ENCODE measurements at places on chromosomes 11 and 22.

- no peak for DNase-seq
Measured at GRCh38 chr11:79342236-79342635, 98.6 kb downstream of the TENM4 start.

- no peak for DNase-seq
Measured at GRCh38 chr11:79150320-79150719, 290.5 kb downstream of the TENM4 start.

- no peak for DNase-seq
Measured at GRCh38 chr11:119056421-119056999, 495 bp downstream of the HYOU1 start.

- DNase-seq, result no peak
Measured at GRCh38 chr11:70070706-70071105, 7.4 kb upstream of the ANO1 start.

- peak; percentile 83 for DNase-seq
Measured at GRCh38 chr22:37197451-37198257, 9.6 kb upstream of the C1QTNF6 start.

GRCh38 chr22:40108396-40108795 lies 69.3 kb upstream of the TNRC6B start:
- no peak for DNase-seq

GRCh38 chr22:24103301-24103700 lies 78.0 kb upstream of the SUSD2 start:
- no peak for DNase-seq

DNA sequence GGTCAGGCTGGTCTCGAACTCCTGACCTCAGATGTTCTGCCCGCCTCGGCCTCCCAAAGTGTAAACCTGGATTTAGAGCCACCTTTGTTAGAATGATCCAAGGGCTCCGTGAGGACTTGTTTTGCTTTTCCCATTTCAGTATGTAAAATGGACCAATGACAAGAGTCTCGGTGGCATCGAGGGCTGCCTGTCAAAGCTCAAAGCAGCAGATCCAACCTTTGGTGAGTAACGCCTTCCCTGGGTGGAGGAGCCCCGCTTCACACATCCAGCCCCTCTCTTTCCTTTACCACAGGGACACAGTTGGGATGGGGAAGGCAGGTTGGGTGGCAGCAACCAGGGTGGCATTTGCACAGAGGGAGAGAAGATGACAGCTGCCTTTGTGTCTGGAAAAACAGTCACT lies 4.4 kb downstream of the TTC38 start:
- no peak for DNase-seq

DNA sequence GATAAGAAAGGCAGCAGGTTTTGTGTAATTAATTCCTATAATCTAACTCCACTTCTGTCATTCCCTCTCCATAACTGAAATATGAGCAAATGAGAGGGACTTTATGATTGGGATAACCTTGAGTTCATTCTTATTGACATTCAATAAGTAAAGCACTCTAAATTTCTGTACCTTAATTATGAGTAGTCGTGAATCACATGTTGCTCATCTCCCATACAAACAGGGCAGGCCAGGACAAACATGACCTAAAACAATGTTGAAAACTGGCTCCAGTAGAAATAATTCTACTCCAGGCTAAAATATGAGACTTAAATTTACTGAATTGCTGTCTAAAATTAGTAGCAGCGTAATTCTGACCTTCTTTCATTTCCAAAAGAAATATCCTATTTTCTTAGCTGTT lies 505.4 kb downstream of the NELL1 start:
- DNase-seq, result no peak

DNA sequence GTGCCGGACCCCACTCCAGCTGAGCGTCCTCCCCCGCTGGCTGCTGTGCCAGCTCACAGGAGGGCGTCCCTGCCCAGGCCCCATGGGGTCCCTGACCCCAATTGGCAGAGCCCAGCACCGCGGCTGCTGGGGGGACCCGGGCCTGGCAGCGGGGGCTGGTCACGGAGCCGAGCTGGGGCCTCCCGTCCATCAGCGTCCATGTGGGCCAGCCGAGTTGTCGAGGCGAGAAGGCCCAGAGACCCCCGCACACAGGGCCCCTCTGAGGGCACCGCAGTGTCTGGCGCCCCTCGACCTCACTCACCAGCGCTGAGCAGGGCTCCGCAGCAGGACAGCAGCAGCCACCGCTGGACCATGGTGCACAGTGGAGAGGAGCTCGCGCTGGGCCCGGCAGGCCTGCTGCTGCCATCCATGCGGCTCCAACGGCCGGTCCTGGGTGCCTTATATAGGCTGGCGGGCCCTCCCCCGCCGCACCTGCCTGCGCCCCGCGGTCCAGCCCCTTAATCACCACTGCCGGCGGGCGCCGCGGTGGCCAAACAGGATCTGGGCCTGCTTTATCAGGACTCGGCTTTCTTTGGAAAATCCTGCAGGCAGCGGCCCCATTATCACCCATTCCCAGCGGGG lies at the start of gene MUC6:
TSS of gene MUC6 (minus strand) at position 416 of the 621 bp plus-strand sequence. CDS start at position 353, 63 bp downstream.
- DNase-seq, result no peak

DNA sequence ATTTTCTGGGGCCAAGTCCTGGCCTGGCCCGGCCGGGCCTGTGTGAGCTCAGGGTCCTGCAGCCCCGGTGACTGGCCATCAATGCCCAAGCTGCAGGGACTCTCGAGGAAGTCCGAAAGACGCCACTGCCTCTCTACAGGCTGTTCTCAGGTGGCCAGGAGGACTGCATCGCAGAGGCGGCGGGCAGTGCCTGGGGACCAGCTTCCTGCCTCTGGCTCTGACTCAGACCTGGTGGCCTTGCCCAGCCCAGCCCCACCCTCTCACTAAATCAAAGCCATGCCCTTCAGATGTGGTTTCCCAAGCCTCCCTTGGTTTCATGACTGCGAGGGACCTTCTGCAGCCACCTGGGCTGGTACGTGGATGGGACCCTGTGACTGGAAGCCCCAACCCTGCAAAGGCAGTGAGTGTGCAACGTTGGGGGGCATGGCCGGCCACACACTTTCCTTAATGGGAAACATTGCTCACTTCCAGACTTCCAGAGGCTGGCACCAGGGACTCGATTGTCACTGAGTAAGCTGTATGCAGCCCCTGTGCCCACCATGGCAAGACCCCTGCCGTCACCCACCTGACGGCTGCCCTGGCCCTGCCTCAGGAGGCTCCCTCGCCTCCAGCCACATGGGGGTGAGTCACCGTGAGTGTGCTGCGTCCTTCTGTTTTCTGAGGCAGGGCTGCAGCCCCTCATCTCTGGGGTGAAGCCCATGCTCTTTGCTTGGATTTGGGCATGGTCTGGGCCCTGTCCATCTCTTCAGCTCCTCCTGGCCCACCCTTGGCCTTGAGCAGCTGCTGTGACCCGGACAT lies 6.0 kb upstream of the FGF3 start:
- no peak for DNase-seq

GRCh38 chr22:40732999-40733292 lies 53.7 kb downstream of the MCHR1 start:
- DNase-seq, result no peak

- DNase-seq, result peak; percentile 79
Measured at GRCh38 chr22:45413368-45414211, at the start of the genes RIBC2 and SMC1B. RIBC2 (plus strand) TSS chr22:45413693; CDS start chr22:45413887, 194 bp downstream. SMC1B (minus strand) TSS chr22:45413599; CDS start chr22:45413567, 32 bp downstream.

- peak; percentile 62 for DNase-seq
Measured at GRCh38 chr11:35622070-35622469, 3.8 kb downstream of the FJX1 start.

- DNase-seq, result peak; percentile 19
Measured at GRCh38 chr11:124740277-124740882, 638 bp downstream of the NRGN start.

GRCh38 chr11:17764446-17765218 lies 30.1 kb downstream of the KCNC1 start:
- DNase-seq, result no peak

DNA sequence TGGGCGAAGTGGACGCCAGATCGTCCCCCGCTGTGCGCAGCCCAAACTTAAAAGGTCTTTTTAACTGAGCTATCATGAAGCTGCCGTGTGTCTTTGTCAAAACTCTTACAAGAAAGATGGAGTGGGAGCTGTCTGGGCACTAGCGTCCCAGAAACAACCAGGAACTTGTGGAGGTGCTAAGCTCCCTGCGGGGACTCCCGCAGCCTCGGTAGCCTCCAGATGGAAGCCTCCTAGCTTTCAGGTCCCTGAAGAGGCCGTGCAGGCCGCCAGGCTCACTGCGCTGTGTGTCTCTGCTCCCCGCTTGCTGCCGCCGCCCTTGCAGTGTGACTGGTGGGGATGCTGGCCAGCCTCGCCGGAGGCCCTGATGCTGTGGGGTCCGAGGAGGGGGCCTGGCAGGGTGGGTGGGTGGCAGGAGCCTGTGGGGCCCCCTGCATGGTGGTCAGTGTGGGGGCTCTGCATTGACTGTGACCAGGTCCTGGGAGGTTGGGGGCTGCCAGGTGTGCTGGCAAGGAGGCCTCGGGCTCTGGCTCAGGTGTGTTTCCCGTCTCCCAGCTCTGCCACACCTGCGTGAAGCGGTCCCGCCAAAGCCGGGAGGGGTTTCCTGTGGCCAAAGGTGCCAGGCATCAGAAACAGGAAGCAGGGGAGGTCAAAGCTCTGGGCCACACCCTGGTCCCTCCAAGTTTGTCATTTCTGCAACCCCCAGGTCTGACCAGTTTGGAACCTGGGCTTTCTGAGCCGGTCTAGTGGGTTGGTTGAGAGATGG lies 1.2 kb downstream of the TRABD start:
- peak; percentile 29 for DNase-seq

DNA sequence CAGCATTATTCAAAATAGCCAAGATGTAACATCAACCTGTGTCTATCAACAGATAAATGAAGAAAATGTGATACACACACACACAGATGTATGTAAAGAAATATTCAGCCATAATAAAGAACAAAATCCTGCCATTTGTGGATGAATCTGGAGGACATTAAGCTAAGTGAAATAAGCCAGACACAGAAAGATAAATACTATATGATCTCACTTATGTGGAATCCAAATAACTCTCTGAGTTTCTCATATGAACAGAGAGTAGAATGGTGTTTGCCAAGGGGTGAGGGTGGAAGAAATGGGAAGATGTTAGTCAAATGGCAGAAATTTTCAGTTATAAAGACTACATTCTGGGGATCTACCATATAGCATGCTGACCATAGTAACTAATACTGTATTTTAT lies 224.2 kb downstream of the GUCY1A2 start:
- DNase-seq, result peak; percentile 3

DNA sequence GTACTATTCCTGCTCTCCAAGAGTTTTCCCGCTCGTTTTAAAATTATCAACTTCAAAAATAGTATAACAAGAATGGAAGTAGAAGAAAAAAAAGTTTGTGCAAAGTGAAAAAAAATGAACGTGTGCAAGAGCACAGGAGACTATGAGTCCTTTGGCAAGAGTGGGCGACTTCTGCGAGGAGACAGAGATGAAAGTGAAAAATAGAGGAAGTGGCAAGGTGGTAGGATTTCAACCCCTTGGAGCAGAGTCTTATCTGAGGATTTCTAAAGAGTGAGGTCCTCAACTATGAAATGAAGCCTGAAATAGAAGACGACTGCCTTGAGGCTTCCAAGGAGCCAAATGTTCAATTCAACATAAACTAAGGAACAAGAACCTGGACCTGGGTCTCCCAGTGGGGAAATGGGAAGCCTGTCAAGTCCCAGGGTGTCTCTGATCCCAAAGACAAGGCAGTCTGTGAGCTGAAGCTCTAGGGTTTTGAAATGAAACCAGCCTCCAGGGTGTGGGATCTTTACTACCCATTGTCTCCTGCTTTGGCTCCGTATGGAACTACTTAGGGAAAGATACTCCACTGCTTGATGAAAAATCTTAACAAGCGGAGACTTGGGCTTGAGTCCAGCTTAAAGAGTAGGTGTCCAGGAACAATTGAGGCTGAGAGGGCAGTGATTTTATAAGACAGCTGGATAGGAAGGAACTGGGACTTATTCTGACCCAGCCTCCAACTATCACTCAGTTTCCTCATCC lies 4.8 kb downstream of the P4HA3 start:
- DNase-seq, result peak; percentile 69

DNA sequence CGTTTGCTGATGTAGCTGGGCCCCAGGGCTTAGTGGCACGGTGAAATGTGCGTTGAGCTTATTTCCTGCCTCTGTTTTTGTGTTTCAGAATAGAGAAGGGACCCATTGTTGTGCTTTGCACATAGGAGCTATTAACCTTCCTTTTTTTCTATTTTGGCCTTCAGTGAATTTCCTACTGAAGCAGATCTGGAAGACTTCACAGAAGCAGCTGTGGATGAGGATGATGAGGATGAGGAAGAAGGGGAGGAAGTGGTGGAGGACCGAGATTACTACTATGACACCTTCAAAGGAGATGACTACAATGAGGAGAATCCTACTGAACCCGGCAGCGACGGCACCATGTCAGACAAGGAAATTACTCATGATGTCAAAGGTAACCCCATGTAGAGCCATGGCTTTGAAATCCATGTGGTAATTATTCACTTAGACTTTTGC lies 37.4 kb upstream of the ST14 start:
- no peak for DNase-seq

DNA sequence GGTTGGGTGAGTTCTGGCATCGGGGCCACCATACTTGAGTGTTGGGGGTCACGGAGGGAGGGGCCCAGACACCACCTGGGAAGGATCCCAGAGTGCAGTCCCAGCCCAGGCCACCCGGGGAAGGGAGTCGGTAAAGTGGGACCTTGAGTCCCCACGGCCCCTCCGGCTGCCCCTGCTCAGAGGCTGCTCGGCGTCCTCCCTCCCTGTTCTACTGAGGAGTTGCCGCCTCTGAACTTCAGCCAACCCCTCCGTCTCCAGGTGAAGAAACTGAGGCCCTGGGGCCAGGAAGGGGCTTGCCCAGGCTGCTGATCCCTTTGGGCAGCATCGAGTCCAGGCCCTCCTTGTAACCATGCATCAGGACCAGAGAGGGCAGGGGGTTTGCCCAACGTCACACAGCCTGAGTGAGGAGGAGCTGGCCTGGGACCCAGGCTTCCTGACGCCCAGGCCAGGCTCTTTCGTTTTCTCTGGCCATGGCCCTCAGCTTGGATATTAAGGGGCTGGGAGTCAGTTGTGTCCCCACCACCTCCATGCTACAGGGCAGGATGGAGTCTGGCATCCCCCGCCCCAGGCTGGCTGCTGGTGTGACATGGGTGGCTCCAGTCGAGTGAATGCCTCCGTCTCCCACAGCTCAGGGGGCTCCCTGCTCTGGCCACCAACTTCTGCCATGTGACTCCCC lies 1.3 kb downstream of the PARVG start:
- no peak for DNase-seq

GRCh38 chr11:112498701-112499100 lies 238.0 kb upstream of the PLET1 start:
- no peak for DNase-seq

DNA sequence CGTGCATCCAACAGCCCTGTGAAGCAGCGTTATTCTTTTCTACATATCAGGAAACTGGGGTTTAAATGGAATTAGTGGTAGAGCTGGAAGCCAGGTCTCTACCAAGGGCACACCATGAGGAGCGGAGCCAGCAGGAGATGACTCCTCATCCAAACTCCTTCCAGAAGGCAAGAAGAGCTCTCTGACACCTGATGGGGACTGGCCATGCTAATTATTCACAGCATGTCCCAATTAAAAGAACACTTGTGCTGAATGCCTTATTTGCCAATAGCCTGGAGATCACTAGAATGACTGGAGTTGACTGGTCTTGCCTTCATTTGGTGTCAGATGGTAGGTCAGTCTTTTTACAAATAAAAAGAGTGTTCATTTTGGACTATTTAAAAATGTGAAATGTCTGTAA lies 32.9 kb upstream of the SLN start:
- DNase-seq, result no peak

Measured in fibroblast of mammary gland (primary cell).